ENCODE measurements at places on chromosomes 3 and 15. TPM values are rescaled to one million over a fixed set of nuclear protein-coding genes. Genes with fewer than 3 reads are reported as not detected.
A peak's percentile ranks its signal among the peaks of the same experiment; 100 is the strongest.

DPPA2 gene
- not detected for total RNA-seq

TRPM1 gene
- not detected for total RNA-seq

PATL2 gene
- total RNA-seq = 1.3 TPM

SEMA3B gene
- 57.4 TPM for total RNA-seq

ACOX2 gene
- 31.5 TPM for total RNA-seq

GABRR3 gene
- not detected for total RNA-seq

CNBP gene
- 287 TPM for total RNA-seq

WNT5A gene
- 0.52 TPM for total RNA-seq

TMC3 gene
- total RNA-seq = not detected

SNURF gene
- total RNA-seq = 29.8 TPM

DNA sequence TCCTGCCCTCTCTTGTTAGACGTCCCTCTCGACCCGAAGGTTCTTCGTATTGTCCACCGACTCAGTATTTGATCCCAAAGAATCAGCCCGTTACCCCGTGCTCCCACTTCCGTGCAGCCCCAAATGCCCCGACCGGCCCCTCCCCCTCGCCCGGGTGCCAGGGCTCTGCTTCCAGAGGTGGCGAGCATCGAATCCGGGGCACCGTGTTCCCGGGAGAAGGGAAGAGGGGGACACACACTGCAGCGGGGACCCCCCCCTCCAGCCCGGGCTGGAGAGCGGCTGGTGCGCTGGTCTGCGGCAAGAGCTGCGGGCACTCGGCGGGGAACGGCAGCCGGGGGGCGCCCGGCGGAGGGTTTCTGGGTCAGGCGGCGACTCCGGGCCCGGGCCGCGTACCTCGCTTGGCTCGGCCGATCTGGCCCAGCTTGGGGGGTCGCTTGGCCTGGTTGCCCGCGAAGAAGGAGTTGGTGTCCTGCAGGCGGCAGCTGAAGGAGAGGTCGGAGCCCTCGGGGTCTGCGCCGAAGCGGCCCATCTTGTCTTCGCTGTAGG is 556 bp downstream of the CAMK2N2 start:
- peak; percentile 31 for DNase-seq

DNA sequence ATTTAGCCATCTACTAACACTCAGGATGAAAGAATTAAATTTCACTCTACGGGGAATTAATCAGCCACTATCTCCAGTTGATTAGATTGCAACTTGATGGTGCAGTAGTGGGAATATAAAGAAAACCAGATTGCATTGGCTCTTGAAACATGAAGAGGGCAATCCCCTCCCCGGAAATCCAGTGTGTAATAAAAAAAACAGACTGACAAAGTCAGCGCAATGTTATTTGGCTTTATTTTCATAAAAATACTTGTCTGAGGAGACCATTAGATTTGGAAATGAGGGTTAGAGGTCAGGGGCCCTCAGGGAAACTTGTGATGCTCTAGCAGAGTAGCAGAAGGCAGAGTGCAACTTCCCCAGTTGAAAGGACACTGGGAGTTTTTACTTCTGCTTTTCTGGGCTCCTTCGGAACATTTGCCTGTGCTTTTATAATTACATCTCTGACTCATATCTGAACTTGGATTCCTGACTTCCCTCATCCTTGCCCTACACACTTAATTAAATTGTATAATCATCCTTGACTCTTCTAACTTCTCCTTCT is 326.8 kb downstream of the TUSC7 start:
- no peak for DNase-seq

DNA sequence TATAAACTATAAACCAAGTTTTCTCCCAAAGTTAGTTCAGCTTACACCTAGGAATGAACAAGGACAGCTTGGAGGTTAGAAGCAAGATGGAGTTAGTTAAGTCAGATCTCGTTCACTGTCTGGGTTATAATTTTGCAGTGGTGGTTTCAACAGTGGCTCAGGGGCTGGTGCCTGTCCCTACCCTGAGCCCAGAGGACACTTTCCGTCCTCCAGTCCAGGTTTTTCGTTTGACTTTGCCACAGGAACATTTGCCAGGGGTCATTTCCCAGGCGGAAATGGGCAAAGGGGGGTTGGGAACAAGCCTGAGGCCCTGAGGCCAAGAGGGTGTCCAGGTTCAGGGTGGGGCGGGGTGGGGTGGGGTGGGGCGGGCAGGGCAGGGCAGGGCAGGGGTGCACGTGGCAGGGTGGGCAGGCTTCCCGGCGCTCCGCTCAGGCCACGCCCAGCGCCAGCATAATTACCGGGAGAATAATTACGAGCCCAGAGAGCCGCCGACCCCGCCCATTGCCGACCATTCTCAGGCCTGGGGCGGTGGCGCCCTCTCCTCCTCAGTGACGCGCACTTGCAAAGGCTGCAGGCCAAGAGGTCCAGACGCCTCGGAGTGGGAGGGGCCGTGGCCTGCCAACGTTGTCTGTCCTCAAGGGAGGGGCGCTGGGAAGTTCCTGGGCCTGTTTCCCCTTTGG is 70.4 kb downstream of the KLF13 start:
- DNase-seq = peak; percentile 92

- DNase-seq = no peak
These were observed 234.9 kb downstream of the CACNA2D3 start for GRCh38 chr3:54357301-54357700.

DNA sequence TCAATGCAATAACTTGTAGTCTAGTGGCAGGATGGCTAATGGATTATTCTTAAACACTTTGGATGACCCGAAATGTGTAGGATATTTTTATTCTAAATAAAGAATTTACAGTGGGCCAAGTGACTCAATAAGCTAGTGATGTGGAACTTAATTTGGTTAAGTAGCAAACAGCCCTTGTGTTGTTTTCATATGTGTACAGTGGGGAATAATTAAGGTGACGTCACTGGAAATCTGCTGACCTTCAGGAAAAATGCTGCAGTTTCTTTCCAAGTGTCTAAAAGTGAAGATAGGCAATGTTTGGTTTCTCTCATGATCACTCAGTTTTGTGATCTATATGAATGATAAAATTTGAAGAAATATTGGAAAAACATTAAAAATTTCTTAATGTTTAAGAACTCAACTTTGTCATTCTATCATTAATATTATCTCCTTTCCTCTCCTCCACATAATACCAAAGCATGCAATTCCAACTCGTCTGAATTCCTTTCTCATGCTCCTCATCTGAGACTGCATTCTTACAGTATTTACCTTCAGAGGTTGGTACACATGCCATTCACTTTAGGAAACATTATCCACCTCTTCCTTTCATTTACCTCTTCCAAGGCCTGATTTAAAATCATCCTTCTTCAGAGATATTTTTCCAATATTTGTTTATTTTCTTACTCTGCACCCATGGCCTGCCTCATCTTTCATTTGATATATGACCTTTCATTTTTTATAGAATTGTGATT is 414.6 kb upstream of the ARPP21 start:
- DNase-seq = no peak

DNA sequence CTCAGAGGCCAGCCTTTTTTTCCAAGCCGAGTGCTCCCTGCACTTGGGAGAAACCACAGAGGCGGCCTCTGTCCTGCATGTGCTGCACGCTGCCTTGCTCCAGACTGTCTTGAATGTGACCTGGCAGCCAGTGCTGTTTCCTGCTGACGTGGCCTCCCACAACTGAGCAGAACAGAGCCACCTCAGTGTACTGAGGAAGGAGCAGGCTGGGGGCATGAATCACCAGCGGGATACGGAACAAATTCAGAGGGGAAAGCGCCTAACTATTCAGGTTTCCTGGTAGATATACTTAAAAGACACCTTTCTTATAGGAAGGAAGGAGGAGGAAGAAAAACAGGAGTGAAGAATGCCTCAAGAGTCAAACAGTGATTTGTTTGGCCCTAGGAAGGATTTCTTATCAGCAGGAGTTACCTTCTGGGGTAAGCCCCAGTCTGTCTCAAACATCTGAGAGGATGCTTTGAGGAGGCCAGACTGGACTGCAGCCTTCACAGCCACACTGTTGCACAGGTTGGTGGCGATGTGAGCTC is 114.0 kb downstream of the FNDC3B start:
- DNase-seq = peak; percentile 95

DNA sequence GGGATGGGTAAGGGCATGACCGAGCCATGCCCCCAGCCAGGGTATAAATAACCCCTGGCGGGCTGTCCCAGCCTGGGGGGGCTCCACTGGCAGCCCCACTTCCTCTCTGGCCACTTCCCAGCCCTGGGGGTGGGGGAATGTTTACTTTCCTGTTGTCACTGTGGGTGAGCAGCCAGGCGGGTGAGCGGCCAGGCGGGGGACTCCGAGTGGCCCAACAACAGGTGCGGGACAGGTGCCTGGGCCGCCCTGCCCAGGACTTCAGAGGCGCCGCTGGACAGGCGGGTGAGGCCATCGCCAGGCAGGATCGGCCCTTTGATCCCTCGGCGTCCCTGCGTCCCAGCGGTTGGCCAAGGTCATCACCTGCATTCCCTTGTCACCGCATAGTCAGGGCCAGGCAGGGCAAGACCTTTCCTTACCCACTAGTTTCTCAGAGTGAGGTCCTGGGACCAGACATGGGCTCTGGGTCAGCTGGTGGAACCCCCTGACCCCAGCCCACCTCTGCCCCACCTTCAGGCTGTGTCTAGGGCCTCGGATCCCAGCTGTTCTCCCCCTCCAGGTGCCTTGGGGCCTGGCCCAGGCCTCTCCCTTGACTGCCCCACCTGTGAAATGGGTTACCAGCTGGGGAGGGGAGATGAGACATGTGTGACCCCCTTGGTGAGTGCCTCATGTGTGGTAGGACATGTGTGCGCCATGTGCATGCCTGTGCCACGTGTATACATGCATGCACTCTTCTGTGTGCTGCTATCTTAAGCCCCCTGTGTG is 16.6 kb downstream of the SEMA3F start:
- no peak for DNase-seq

DNA sequence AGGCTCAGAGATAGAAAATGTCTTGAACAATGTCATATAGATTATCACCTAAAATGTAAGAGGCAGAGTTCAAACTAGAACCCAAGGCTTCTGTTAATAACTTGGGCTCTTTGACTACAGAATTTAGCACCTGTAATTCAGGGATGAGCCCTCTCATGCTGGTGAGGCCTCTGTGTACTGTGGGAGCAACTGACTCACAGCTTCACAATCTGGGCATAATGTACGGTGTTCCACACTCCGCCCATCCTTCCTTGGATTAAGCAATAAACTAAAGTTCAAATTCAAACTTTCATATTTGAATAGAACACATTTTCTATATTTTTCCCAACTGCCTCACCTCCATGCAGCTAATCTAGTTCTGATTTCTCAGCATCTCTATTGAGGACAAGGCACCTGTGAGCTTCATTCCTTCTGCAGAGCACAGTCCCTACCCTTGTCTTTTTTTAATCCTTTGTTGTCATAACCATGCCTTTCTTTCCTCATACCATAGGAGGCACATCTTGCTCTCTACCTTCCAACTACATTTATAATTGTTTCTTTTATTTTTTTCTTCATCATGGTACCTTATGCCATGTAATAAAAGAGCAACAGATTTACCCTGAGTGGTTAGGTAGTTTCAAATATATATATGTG is 392.1 kb downstream of the NLGN1 start:
- no peak for DNase-seq

DNA sequence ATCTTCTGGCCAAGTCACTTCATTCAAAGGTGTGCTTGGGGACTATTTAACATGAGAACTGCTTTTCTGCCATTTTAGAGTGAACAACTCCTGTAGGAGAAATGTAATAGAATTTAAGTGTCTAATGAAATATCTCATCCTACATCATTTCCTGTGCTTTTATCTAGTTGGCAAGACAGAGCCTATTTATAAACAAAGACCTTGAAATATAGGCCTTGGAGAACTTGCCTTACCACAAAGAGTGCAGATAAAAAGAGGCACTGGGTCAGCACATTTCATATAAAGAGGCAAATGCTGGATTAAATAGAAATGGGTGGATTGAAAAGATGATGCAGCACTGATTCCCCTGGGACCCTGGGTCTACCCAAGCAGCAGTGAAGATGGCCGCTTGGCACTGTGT is 278.0 kb downstream of the SUCLG2 start:
- DNase-seq = no peak

DNA sequence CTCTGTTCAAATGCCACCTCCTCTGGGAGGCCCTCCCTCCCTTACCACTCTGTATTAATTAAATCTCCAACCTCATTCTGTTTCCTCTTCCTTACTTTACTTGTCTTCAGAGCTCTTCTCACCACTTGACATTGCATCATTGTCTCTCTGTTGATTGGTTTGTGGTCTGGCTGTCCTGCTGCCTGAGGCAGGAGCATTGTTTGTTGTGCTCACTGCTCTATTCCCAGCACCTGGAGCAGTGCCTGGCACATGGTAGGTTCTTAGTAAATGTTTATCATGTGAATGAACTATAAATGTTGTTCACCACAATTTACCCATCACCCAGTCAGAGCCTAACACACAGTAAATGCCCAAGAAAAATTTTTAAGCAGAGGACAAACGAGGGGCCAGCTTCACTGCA is 6.7 kb upstream of the BFSP2 start:
- DNase-seq = no peak

GRCh38 chr3:5197470-5198312 is 10.2 kb downstream of the EDEM1 start:
- DNase-seq = no peak

- no peak for DNase-seq
These were observed 191.2 kb downstream of the SEMA6D start for GRCh38 chr15:47908486-47908885.

DNA sequence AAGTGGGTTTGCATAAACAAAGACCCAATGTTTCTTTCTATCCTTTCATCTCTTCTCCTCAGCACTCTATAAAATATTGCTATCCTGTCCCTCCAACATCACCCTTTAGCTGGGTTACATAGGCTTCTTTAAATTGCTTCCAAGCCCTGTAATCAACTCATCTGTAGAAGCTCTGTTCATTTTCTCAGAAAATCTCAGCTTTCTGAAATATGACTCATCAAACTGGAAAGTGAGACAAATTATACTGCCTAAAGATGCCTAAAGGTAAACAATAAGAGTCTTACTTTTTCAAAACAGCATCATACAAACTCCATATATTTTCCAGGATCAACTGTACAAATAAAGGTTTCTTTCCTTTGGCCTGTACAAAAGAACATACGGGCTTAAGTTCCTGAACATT is 33.8 kb downstream of the EFL1 start:
- DNase-seq = no peak

GRCh38 chr3:197810901-197811300 is 19.8 kb downstream of the LRCH3 start:
- DNase-seq = no peak

- DNase-seq = no peak
These were observed 44.3 kb downstream of the ADGRG7 start for GRCh38 chr3:100653604-100654294.

DNA sequence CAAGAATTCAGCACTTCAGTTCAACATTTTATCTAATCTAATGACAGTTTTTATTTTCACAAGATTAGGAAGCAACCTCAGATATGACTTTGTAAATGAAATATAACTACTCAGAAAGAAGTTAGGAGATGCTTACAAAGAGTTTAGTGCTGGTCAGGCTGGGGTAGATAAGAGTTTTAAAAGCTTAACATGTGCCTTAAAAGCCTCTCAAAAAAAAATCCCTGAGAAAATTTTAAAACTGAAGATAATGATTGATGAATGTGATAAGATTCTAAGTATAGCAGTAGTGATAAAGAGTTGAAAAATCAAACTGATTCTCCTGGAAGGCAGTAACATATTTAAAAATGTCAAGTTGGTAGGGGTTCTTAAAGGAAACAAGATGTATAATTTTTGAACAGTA is 478.2 kb downstream of the NLGN1 start:
- no peak for DNase-seq

- no peak for DNase-seq
These were observed 362.6 kb downstream of the ROBO1 start for GRCh38 chr3:79405183-79405582.

GRCh38 chr3:187735837-187736236 is 9.4 kb downstream of the BCL6 start:
- DNase-seq = no peak
